ENCODE measurements at places on chromosomes 1 and 21. TPM values are rescaled to one million over a fixed set of nuclear protein-coding genes. Genes with fewer than 3 reads are reported as not detected.

The AIM2 gene
- 37.6 TPM for total RNA-seq

The DNTTIP2 gene
- total RNA-seq, result 85.0 TPM

The SLC16A4 gene
- 0.58 TPM for total RNA-seq

The DNAJC16 gene
- total RNA-seq, result 14.3 TPM

The KCNJ6 gene
- not detected for total RNA-seq

The PTPN22 gene
- total RNA-seq, result 82.5 TPM

The FCRL5 gene
- total RNA-seq, result not detected

The ADGRL2 gene
- not detected for total RNA-seq

The SH2D5 gene
- total RNA-seq, result 0.09 TPM

The C1orf105 gene
- total RNA-seq, result not detected

The PLA2G2D gene
- not detected for total RNA-seq

The PADI3 gene
- not detected for total RNA-seq

The SYT6 gene
- total RNA-seq, result not detected

The NCAM2 gene
- not detected for total RNA-seq

The VAMP4 gene
- total RNA-seq, result 18.9 TPM

The CNTN2 gene
- total RNA-seq, result not detected

The TMEM52 gene
- 0.88 TPM for total RNA-seq

The CRABP2 gene
- 2.5 TPM for total RNA-seq

The FOXE3 gene
- not detected for total RNA-seq

The MTHFR gene
- 16.0 TPM for total RNA-seq

The ADORA3 gene
- 0.58 TPM for total RNA-seq

The OR6K3 gene
- not detected for total RNA-seq

The OR2T11 gene
- not detected for total RNA-seq

The KCNT2 gene
- total RNA-seq, result not detected

The CD84 gene
- total RNA-seq, result 10.2 TPM

The PGBD5 gene
- 0.12 TPM for total RNA-seq

The ETV3L gene
- total RNA-seq, result not detected

The JAM2 gene
- total RNA-seq, result 2.7 TPM

The GLIS1 gene
- total RNA-seq, result not detected

The CELA2B gene
- total RNA-seq, result not detected

The ELF3 gene
- total RNA-seq, result 0.76 TPM

The MMP23B gene
- 1.5 TPM for total RNA-seq

The MSH4 gene
- 0.99 TPM for total RNA-seq

The SZT2 gene
- 51.6 TPM for total RNA-seq

The PCP4 gene
- not detected for total RNA-seq

The CITED4 gene
- total RNA-seq, result 2.1 TPM

The CFHR1 gene
- total RNA-seq, result not detected

The SLC30A2 gene
- total RNA-seq, result not detected

The PGBD2 gene
- 6.1 TPM for total RNA-seq

The ZFP69 gene
- total RNA-seq, result 8.4 TPM

The THEM5 gene
- total RNA-seq, result not detected

The EFCAB14 gene
- 50.3 TPM for total RNA-seq

The G0S2 gene
- 9.6 TPM for total RNA-seq

The ZYG11A gene
- 0.72 TPM for total RNA-seq

The OR2AJ1 gene
- total RNA-seq, result not detected

The C1orf87 gene
- total RNA-seq, result not detected

The OR2T34 gene
- total RNA-seq, result not detected

The TMIGD3 gene
- total RNA-seq, result not detected

The TGFB2 gene
- total RNA-seq, result not detected

The COL8A2 gene
- 0.07 TPM for total RNA-seq

The DPH2 gene
- 21.4 TPM for total RNA-seq

The CAMK2N1 gene
- 3.0 TPM for total RNA-seq
